ENCODE measurements at places on chromosomes 13 and 19. TPM values are rescaled to one million over a fixed set of nuclear protein-coding genes. Genes with fewer than 3 reads are reported as not detected.

GRCh38 chr13:50124536-50125303, 109.5 kb downstream of the KCNRG start:
- peak; percentile 54 for DNase-seq

DNA sequence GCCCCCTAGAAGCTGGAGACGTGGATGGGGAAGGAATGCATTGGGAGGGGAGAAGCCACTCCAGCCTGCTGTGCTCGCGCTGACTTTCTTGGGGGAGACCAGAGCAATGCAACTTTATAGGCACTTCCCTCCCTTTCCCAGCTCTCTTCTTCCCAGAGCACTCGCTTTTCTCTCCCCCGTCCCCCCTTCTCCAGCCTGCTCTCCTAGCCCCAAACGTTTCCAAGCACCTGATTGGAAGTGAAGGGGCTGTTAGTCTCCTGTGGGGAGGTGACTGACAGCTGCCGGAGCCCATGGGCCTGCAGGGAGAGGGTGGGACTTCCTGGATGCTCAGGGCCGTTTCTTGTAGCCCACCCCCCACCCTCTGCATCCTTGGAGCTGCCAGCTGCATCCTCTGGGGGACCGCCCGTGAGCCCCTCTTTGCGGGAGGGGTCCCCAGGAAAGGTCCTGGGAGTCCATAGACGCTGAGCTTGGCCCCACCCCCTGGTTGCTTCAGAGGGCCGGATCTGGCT, 2.5 kb downstream of the HDGFL2 start:
- no peak for DNase-seq

- DNase-seq = no peak
Observed at GRCh38 chr13:99224021-99224420, 23.4 kb downstream of the UBAC2 start.

DNA sequence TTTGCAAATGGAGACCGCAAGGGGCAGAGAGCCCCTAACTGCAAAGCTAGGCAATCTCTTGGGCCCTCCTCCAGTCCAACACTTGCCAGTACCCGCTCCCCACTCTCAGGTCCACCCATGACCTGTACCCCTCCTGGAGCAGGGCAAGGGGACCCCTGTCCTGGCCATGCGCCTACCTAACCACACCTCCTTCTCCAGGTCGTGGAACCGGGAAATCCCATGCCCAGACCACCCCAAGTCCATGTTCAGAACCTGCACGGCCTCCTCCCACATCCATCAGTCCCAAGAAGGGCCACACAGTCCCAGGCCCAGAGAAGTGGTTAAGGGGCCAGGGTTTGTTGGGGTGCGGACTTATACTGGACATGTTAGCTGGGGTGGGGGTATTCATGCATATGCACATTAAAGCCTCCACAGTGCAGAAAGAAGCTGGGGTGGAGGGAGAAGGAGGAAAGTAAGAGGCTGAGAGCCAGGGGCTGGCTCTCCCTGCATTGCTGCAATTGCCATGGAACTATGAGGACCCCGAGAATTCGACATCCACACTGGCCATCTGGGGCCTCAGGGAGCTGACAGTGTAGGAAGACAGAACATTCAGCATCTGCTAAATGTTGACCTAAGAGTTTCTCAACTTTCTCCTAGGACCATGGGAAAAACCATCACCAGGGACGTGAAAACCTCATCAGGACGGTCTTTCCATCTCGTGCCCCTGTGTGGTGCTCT, 39.0 kb downstream of the HSPH1 start:
- DNase-seq = no peak

GRCh38 chr13:79775830-79776229, 294.9 kb downstream of the NDFIP2 start:
- DNase-seq = no peak

- DNase-seq = no peak
Observed at GRCh38 chr13:113654591-113655345, 3.2 kb downstream of the ATP4B start.

DNA sequence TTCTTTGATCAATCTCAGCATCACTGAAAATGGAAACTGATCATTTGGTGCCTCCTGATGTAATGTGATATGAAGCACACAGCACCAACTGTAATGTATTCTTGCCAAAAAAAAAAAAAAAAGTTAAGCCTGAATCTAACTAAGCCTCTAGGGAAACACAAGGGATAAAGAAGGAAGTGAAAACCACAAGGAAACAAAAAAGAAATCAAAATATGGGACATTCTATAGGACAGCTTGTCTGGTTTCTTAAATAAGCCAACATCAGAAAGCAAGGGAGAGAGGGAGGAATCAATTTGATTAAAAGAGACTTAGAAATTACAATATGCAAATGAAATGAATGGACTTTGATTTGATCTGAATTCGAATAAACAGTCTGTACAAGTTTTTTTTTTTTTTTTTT, 20.6 kb upstream of the METTL21C start:
- no peak for DNase-seq

DNA sequence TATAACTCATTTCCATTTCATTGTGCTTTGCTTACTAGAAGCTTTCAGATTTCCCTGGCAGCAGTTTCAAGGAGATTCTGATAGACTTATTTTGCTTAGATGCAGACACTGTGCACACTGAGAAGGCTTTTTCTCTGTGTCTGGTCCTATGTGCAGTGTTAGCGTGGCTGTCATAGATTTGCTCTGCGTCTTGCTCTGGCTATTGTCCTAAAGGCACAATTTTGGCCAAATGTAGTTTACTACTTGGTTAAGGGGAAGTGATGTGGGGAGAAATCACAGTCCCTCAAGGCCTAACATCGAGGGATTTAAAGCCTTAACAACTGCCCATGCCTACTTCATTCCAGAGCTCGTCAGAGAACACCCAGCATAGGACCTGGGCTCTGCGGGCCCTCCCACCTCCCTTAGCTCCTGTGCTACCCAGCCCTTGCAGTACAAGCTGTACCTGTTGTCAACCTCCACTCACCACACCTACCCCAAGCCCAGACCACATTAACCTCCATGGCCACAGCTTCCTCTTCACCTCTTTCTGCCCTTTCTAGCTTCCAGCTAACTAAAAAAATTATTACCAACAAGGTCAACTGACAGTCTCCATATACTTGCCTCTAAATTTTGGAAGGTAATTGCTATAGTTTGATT, 38.9 kb upstream of the KATNAL1 start:
- DNase-seq = no peak

The TMEM190 gene
- polyA plus RNA-seq = not detected

GRCh38 chr19:20565321-20566018, at the start of gene ZNF737:
Gene ZNF737, minus strand, starts transcription at chr19:20565781. Its CDS starts 141 bp downstream, at chr19:20565640.
- peak; percentile 97 for DNase-seq

The ZNF799 gene
- polyA plus RNA-seq = 1.6 TPM

GRCh38 chr19:31715249-31715945, 366.2 kb upstream of the TSHZ3 start:
- no peak for DNase-seq
